ENCODE measurements at places on chromosomes 3 and 15.

- DNase-seq: no peak
Measured at GRCh38 chr15:85785887-85786780, 8.6 kb downstream of the KLHL25 start.

DNA sequence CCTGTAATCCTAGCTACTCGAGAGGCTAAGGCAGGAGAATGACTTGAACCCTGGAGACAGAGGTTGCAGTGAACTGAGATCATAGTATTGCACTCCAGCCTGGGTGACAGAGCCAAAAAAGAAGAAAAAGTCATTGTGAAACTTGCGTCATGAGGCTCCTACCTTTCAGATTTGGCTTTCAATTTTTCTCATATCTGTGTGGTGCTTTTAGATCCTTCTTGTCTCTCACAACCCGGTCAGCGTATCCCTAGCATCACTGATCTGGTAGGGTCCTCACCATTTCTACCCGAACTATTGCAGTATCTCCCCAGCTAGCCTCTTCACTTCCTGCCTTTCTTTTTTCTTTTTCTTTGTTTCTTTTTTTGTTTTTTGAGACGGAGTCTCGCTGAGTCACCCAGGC, 21.6 kb upstream of the GCNT3 start:
- DNase-seq: no peak

- no peak for DNase-seq
Measured at GRCh38 chr15:26628071-26628470, 144.8 kb downstream of the GABRB3 start.

GRCh38 chr3:183896610-183897009, 11.9 kb upstream of the PARL start:
- DNase-seq: no peak

DNA sequence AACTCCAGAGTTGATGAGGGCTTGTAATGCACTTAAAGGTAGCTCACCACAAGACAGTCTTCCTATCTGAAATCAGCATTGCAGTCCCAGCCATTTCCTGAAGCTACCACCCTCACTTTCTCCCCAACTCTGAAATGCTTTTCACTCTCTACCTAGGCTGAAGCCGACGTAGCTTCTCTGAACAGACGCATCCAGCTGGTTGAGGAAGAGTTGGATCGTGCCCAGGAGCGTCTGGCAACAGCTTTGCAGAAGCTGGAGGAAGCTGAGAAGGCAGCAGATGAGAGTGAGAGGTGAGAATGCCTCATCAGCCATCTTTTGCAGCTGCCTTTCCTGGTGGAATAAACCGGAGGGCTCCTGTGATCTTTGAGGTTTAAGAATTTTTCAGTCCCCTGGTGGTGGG, 14.3 kb downstream of the TPM1 start:
- DNase-seq: no peak

DNA sequence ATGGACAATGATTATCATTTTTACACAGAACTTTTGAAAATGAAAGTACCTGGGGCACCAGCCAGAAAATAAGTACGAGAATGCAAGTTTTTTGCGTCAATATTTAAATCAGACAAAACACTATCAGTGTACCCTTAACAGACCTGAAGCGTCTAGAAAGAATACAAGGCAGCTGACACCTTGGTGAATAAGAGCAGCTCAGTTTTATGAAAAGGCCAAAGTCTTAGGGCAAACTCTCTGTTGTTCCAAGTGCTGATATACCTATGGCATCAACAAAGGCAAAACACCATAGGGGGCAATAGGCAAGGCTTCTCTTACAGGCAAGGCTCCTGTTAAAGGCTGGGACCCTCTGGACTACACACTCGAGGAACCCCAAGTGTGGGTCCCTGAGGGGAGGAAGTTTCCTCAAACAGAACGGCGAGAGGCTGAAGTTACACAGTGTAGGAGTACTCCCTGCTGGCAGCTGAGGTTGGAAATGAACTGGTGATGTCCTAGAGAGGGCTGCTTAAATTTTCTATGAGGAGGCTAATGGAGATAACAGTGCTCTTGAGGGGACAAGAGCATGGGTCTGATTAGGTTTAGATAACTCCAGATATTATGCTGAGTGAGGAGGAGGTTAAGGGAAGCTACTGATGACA, 291.0 kb downstream of the TIGIT start:
- no peak for DNase-seq

DNA sequence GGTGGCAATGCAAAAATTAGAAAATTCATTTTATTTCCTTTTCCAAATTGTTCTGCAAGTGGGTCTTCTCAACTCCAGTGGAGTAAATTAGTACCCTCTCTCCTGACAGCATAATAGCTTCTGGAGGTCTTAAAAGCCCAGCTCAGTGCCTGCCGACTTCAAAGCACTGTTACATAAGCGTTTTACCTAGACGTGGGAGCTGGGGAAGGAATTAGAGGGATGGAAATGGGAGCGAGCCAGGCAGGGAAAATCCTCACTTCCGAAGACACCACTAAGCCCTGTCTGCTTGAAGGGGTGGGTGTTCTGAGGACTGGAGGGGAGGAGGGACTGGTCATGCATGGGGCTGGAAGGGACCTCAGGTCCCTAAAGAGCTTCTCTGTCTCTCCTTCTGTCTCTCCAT, 77.2 kb upstream of the SLC6A1 start:
- no peak for DNase-seq

- no peak for DNase-seq
Measured at GRCh38 chr3:99651531-99651930, 13.1 kb downstream of the COL8A1 start.

DNA sequence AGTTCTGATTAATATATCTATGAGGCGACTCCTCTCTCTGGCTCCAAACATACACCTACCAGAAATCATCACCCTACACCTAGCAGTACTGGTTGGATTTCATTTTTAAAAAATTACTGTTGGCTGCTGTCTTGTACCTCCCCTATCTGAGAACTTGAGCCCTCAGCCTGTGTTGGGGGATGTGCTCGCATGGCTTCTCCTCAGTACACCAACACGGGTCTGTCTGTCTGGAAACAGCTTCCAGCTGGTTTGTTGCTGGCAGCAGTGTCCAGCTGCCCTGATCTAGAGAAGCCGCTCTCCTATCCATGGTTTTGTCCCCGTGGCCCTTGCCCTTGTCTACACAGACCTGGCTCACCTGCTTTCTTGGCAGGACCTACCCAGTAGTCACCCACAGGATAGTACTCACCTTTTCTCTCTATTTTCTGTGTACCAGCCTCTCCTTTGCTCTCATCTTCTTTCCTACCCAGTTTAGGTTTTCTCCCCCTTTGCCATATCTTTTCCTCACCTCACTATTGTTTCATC, 43.2 kb upstream of the NEDD4 start:
- no peak for DNase-seq

DNA sequence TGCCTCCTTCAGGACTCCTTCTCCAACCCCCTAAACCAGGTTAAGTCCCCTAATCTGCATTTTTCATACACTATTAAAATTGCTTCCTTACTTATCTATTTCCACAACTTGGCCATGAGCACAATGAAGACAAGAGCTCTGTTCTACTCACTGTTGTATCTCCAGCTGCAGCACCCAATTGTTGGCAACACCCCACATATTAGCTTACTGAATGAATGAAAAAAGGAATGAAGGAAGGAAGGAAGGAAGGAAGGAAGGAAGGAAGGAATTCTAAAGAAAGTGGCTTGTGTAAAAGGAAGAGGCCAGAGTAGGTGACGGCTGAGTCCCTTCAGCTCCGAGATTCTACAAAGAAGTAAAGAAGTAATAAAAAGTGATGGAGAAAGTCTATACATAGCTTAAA, 444.7 kb downstream of the ERC2 start:
- no peak for DNase-seq
